ENCODE measurements at places on chromosomes 7 and 10.
A peak's percentile ranks its signal among the peaks of the same experiment; 100 is the strongest.

DNA sequence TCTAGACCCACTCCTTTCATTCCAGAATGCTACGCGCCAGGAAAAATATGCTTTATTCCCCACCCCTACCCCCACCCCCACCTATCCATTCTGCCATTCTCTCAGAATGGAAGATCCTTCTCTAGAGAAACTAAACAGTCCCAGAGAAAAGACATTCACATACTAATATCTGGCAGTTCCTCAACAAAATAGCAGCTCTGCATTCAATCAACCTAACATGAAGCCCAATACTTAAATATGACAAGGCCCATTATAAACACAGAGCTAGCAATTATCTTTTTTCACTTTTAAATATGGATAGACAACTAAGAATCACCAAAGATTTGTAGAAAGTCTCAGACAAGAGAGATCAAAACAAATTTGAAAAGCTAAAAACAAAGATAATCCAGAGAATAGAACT lies 16.4 kb downstream of the CACUL1 start:
- no peak overlapping the region for H3K27ac ChIP-seq
- H3K4me1 ChIP-seq, result peaks cover 23% of the 10 kb centered on the region
- no peak overlapping the region for H3K4me3 ChIP-seq
- no peak for DNase-seq
- H3K36me3 ChIP-seq, result no peaks in the 10 kb centered on the region

GRCh38 chr7:113809581-113809980 lies 109.2 kb downstream of the PPP1R3A start:
- H3K4me3 ChIP-seq, result no peak overlapping the region
- H3K4me1 ChIP-seq, result peaks cover 3% of the 10 kb centered on the region
- DNase-seq, result no peak
- no peaks in the 10 kb centered on the region for H3K27me3 ChIP-seq
- H3K36me3 ChIP-seq, result no peaks in the 10 kb centered on the region
- no peak overlapping the region for H3K27ac ChIP-seq

DNA sequence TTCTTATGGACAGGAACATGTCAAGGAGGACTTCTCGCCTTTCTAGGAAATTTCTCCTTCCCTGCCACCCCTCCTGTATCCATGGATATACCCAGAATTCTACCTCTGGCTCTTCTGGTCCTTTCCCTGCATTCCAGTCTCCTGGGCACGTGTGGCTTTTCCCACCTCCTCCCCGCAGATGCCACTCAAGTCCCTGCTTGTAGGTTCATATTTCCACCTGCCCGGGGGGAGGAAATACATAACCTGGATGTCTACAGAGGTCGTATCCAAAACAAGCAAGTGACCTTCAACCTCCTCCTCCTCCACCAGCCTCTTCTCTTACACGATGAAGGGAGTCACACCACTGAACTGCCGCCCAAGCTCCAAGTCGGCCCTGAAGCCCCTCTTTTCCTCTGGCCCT lies 20.7 kb downstream of the FGFR2 start:
- H3K27ac ChIP-seq, result no peak overlapping the region
- peaks cover 24% of the 10 kb centered on the region for H3K4me1 ChIP-seq

DNA sequence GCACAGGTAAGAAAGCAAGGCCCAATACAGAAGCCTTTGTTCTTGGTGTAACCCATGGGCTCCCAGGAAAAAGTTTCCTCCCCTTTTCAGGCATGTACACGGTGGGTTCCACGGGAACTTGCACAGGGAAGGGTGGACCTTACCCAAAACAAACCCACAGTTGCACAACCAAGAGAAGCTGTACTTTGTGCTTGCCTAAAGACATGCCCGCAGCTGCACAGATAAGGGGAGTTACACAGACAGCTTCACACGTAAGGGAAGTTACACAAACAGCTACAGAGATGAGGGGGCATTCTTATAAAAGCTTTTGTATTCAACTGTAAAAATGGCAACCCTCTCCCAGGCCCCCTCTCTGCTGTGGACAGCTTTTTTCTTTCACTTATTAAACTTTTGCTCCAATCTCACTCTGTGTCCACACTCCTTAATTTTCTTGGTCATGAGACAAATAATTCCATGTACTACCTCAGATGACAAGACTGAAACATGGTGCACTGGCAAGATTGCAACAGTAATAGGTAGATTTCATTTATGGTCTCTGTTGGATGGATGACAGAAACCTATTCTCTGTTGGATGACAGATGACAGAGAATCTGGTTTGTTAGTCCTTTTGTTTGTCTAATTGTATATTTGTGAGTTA lies 72.9 kb downstream of the ATE1 start:
- H3K4me3 ChIP-seq, result peak overlapping the region; percentile 16
- no peak for DNase-seq
- no peaks in the 10 kb centered on the region for H3K4me1 ChIP-seq
- H3K36me3 ChIP-seq, result peaks cover 29% of the 10 kb centered on the region
- no peak overlapping the region for H3K27ac ChIP-seq

- H3K27ac ChIP-seq, result no peak overlapping the region
- H3K4me1 ChIP-seq, result no peaks in the 10 kb centered on the region
- peak; percentile 74 for DNase-seq
- peaks cover 3% of the 10 kb centered on the region for H3K27me3 ChIP-seq
- H3K4me3 ChIP-seq, result no peak overlapping the region
Observed at GRCh38 chr10:7525314-7526016, 114.6 kb upstream of the SFMBT2 start.

DNA sequence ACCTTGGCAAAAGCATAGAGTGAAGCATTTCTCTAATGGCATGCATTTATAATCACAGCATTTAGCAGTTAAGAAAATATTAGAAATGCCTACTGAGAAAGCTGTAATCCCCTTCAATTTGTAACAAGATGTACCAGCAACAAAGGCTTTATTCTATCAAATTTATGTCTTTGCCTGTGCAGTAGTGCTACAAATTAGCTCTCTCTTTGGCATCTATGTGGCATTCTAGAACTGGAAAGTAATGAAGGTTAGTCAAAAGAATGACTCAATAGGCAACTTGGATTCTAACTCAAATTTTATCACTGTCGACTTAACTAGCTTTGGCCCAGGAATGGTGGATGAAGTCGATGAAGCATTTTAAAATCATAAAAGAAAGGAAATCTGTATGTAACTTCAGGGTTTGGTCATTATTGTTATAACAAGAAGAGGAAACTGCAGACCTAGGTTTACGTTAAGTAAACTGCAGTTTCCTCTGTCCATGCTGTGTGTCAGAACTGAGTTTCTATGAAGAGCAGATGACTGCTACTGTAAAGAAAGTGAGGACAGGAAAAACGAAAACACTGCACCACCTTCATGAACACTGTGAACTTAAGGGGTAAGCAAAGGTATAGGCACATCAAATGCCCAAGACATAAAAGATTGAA lies 140.0 kb downstream of the RAPGEF5 start:
- DNase-seq, result no peak
- H3K27ac ChIP-seq, result peak overlapping the region; percentile 99
- peaks cover 10% of the 10 kb centered on the region for H3K27me3 ChIP-seq
- peak overlapping the region; percentile 92 for H3K4me3 ChIP-seq
- H3K4me1 ChIP-seq, result peaks cover 83% of the 10 kb centered on the region
- H3K36me3 ChIP-seq, result peaks cover 43% of the 10 kb centered on the region

DNA sequence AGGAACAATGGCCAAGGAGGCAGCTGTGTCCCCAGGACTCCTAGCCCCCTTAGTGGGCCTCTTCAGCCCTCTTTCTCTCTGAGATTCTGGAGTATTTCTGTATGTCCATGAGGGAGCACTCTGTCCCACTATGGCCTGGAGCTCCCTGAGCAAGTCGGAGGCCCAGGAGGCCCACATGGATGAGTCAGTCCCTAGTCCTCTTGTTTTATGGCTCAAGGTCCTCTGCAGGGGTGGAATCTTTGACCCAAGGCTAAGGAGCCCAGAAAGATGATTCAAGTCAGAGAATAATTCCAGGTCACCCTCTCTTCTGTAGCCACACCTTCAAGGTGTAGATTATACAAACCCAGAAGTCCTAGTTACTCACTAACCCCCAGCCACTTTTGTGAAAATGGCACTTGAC lies 125.6 kb downstream of the PLXNA4 start:
- peaks cover 6% of the 10 kb centered on the region for H3K4me1 ChIP-seq
- H3K27me3 ChIP-seq, result peaks cover 3% of the 10 kb centered on the region
- H3K27ac ChIP-seq, result no peak overlapping the region
- DNase-seq, result no peak
- no peaks in the 10 kb centered on the region for H3K36me3 ChIP-seq

- no peak overlapping the region for H3K4me3 ChIP-seq
- DNase-seq, result no peak
- H3K36me3 ChIP-seq, result peaks cover 7% of the 10 kb centered on the region
- H3K4me1 ChIP-seq, result peaks cover 15% of the 10 kb centered on the region
Observed at GRCh38 chr7:73669288-73669701, 1.7 kb downstream of the VPS37D start.

DNA sequence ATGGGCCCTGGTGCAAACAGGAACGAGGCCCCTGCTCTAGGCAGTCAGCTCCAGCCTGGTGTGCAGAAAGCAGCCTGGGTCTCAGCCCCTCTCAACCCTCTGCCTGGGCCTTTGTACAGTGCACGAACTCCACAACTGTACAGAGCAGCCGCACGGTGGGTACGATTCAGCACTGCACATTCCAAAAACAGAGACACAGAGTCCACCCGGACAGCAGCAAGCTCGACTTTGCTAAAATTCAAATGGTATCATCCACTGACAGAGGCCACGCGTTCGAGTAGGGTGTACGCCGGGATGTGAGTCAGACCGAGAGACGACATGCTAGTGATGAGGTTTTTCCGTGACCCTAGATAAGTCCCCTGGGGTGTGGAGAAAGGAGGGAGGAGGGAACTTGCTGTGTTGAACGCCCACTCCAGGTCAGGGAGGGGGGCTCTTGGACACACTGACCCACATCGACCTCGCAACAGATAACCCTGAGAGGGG lies 65.6 kb upstream of the PDGFA start:
- no peak overlapping the region for H3K4me3 ChIP-seq
- no peak overlapping the region for H3K27ac ChIP-seq
- peaks cover 13% of the 10 kb centered on the region for H3K27me3 ChIP-seq

DNA sequence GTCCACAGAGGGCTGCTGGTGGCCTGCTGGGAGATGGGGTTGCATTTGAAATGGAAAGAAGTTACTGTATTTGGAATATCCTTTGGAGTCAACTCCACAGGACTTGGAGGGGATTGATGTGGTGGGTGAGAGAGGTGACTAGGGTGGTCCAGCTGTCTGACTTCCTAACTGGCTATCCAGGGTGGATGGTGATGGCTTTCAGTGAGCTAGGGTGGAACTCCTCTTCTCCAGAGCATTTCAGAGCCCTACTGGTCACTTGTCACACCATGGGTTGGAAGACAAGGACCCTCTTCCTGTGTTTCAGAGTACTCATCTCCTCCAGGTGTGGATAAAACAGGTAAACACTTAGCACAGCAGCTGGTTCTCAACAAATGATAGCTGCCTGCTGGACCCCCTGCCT lies 3.3 kb upstream of the ADAMTS14 start:
- H3K27ac ChIP-seq, result no peak overlapping the region
- peaks cover 14% of the 10 kb centered on the region for H3K4me1 ChIP-seq

GRCh38 chr10:122276611-122277208 lies 5.6 kb downstream of the BTBD16 start:
- no peaks in the 10 kb centered on the region for H3K27me3 ChIP-seq
- no peak overlapping the region for H3K27ac ChIP-seq
- no peak for DNase-seq
- H3K4me3 ChIP-seq, result no peak overlapping the region
- H3K4me1 ChIP-seq, result peaks cover 11% of the 10 kb centered on the region
- no peaks in the 10 kb centered on the region for H3K36me3 ChIP-seq

All from endothelial cell (in vitro differentiated cells).